Amniotic stem cell (primary cell): ENCODE measurements at places on chromosomes 4 and X.

- no peak for DNase-seq
These were observed 38.2 kb upstream of the PNPLA4 start for GRCh38 chrX:7965436-7965835.

DNA sequence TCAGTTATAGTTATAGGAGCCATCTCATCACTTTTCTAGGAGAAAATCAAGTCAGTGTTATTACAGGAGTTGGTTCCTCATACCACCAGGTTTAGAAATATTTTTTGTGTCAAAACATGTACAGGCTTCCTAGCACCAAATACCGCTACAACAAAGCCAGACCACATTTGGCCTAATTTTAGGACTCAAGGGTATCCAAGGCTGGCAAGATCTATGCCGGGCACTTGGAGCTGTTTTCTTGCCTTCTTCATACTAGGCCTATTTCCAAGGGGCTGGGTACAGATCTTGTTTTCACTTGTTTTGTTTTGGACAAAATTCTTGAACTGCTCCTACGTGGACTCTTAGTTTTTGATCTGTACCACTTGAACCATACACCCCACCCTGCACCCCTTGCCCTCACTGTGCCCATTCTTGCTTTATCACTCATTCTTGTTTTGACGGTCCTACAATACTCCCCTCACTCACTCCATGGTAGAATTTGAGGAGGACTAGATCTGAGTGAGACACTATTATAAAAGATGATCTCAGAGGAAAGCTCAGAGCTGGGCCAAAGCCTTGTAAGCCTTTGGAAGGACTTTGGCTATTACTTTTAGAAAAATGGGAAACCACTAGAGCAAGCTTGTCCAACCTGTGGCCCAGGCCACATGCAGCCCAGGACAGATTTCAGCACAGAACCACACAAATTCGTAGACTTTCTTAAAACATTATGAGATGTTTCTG is 17.7 kb upstream of the TMEM144 start:
- no peak for DNase-seq

- DNase-seq: no peak
These were observed 8.7 kb downstream of the P2RY8 start for GRCh38 chrX:1528186-1528883.

GRCh38 chrX:77447653-77448569 is 722 bp downstream of the FGF16 start:
- no peak for DNase-seq

GRCh38 chrX:17601441-17602200 is 135.7 kb upstream of the SCML1 start:
- no peak for DNase-seq

- DNase-seq: no peak
These were observed 101.3 kb downstream of the RRAGB start for GRCh38 chrX:55818673-55819375.
